MCF 10A (cell line): ENCODE measurements at places on chromosomes 11 and 22. TPM values are rescaled to one million over a fixed set of nuclear protein-coding genes. Genes with fewer than 3 reads are reported as not detected.

Gene SPDYC
- total RNA-seq = not detected in 2 replicates

Gene TRIM22
- 24.1 and 26.0 TPM in 2 replicates for total RNA-seq

Gene SCGB1C1
- total RNA-seq = not detected in 2 replicates

Gene CST6
- total RNA-seq = not detected in 2 replicates

Gene CHADL
- 0.51 and 0.52 TPM in 2 replicates for total RNA-seq

Gene SMTNL1
- not detected in 2 replicates for total RNA-seq

- H3K27ac ChIP-seq = no peak overlapping the region
- peaks cover 66% of the 10 kb centered on the region for H3K27me3 ChIP-seq
- no peaks in the 10 kb centered on the region for H3K36me3 ChIP-seq
- H3K4me1 ChIP-seq = peaks cover 6% of the 10 kb centered on the region
These were observed 25.8 kb upstream of the CACNG2 start for GRCh38 chr22:36729321-36729720.

GRCh38 chr11:70302419-70302752 is 31.9 kb downstream of the PPFIA1 start:
- H3K4me1 ChIP-seq = peaks cover 16% of the 10 kb centered on the region
- DNase-seq = no peak
- no peaks in the 10 kb centered on the region for H3K27me3 ChIP-seq
- no peak overlapping the region for H3K4me3 ChIP-seq

GRCh38 chr11:34466802-34467488 is 28.2 kb downstream of the CAT start:
- no peaks in the 10 kb centered on the region for H3K4me1 ChIP-seq
- no peak for DNase-seq
- H3K27ac ChIP-seq = no peak overlapping the region
- no peaks in the 10 kb centered on the region for H3K27me3 ChIP-seq

- peak overlapping the region; percentile 42 for H3K4me3 ChIP-seq
- peaks cover 11% of the 10 kb centered on the region for H3K4me1 ChIP-seq
- peaks cover 4% of the 10 kb centered on the region for H3K36me3 ChIP-seq
- no peaks in the 10 kb centered on the region for H3K27me3 ChIP-seq
- no peak for DNase-seq
- no peak overlapping the region for H3K27ac ChIP-seq
These were observed 2.0 kb downstream of the JRKL start for GRCh38 chr11:96391698-96392307.

- H3K4me1 ChIP-seq = no peaks in the 10 kb centered on the region
- H3K27me3 ChIP-seq = no peaks in the 10 kb centered on the region
- DNase-seq = no peak
- H3K4me3 ChIP-seq = no peak overlapping the region
These were observed 124.1 kb downstream of the WNT7B start for GRCh38 chr22:45852826-45853225.

- no peaks in the 10 kb centered on the region for H3K27me3 ChIP-seq
These were observed 56.2 kb downstream of the NAV2 start for GRCh38 chr11:19768815-19769214.

DNA sequence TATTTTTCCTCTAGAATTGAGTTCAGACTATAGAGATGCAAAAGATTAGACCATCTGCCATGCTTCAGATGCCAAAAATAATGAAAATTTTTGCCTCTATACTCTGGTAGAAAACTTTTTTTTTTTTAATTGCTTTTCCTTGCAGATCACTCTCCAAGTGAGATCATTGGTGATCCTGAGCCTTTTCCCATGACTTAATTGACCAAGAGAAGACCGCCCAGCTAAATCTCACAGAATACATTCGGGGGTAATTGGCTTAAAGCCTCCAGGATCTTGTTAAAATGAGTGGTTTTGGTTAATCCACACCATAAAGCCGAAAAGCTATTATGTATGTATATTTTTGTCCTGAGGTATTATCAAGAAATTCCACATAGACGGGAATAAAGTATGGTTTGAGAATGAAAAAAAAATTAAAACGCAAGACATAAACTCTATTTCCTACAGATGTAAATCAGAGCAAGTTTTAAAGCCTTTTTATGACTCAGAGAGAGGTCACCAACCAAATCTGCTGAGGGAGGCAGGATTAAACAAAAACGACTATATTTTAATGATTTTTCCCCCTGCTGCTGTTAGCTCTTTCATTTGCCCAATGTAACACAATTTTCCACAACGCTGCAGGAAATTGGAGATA is 64.0 kb downstream of the PARVA start:
- no peaks in the 10 kb centered on the region for H3K27me3 ChIP-seq
- DNase-seq = no peak
- no peak overlapping the region for H3K4me3 ChIP-seq
- H3K36me3 ChIP-seq = peaks cover 5% of the 10 kb centered on the region
